ENCODE measurements at places on chromosomes 4 and X. TPM values are rescaled to one million over a fixed set of nuclear protein-coding genes. Genes with fewer than 3 reads are reported as not detected.

The WFS1 gene
- 14.0 TPM for total RNA-seq

The PPM1K gene
- 0.85 TPM for total RNA-seq

The CT47B1 gene
- total RNA-seq, result not detected

The SLITRK4 gene
- total RNA-seq, result not detected

The ADH6 gene
- total RNA-seq, result not detected

The MAGEA10 gene
- not detected for total RNA-seq

The PAGE4 gene
- not detected for total RNA-seq

The MAGEB6 gene
- 0.19 TPM for total RNA-seq

The CCKAR gene
- total RNA-seq, result not detected

The PRPS1 gene
- 111 TPM for total RNA-seq

The F8A2 gene
- not detected for total RNA-seq

The HAUS3 gene
- 7.4 TPM for total RNA-seq

The TASL gene
- total RNA-seq, result not detected

The RBMXL3 gene
- total RNA-seq, result not detected

The HSD17B10 gene
- total RNA-seq, result 199 TPM

The FMR1NB gene
- total RNA-seq, result not detected

The PCDH7 gene
- total RNA-seq, result 0.06 TPM

The ADAMTS3 gene
- total RNA-seq, result not detected

The CNKSR2 gene
- 4.3 TPM for total RNA-seq

The MAGEA2 gene
- total RNA-seq, result not detected

The ERCC6L gene
- 13.4 TPM for total RNA-seq

The CXCL8 gene
- 10.2 TPM for total RNA-seq

The XAGE2 gene
- total RNA-seq, result not detected

The NAA11 gene
- not detected for total RNA-seq

The QRFPR gene
- total RNA-seq, result not detected

The PRKG2 gene
- 0.83 TPM for total RNA-seq

The GLUD2 gene
- total RNA-seq, result 2.6 TPM

Data from A549 treated with CpdA at 1 μM for 4 hours (cell line).